ENCODE measurements at places on chromosomes 3 and 15. TPM values are rescaled to one million over a fixed set of nuclear protein-coding genes. Genes with fewer than 3 reads are reported as not detected.

- DNase-seq, result no peak
- peaks cover 22% of the 10 kb centered on the region for H3K36me3 ChIP-seq
- H3K27ac ChIP-seq, result no peak overlapping the region
- H3K4me1 ChIP-seq, result peaks cover 26% of the 10 kb centered on the region
Observed at GRCh38 chr3:156694536-156694935, 20.1 kb downstream of the TIPARP start.

GRCh38 chr3:49653621-49654020, 20.5 kb upstream of the APEH start:
- H3K27me3 ChIP-seq, result peaks cover 23% of the 10 kb centered on the region
- no peak overlapping the region for H3K4me3 ChIP-seq
- H3K27ac ChIP-seq, result no peak overlapping the region
- no peak for DNase-seq
- peaks cover 3% of the 10 kb centered on the region for H3K4me1 ChIP-seq
- H3K36me3 ChIP-seq, result no peaks in the 10 kb centered on the region

GRCh38 chr3:38028621-38029361, 651 bp downstream of the PLCD1 start:
- H3K27me3 ChIP-seq, result no peaks in the 10 kb centered on the region
- no peak overlapping the region for H3K27ac ChIP-seq
- DNase-seq, result no peak
- peaks cover 50% of the 10 kb centered on the region for H3K4me1 ChIP-seq
- peak overlapping the region; percentile 68 for H3K4me3 ChIP-seq

Gene SNX22
- 0.03 TPM for polyA plus RNA-seq

GRCh38 chr3:103919327-103919726, 1447.4 kb upstream of the ALCAM start:
- no peak for DNase-seq
- no peak overlapping the region for H3K27ac ChIP-seq
- no peaks in the 10 kb centered on the region for H3K36me3 ChIP-seq
- no peaks in the 10 kb centered on the region for H3K4me1 ChIP-seq

All from keratinocyte (primary cell).